Body of pancreas (tissue), 4 donors: ENCODE measurements at places on chromosomes 11 and 22. TPM values are rescaled to one million over a fixed set of nuclear protein-coding genes. Genes with fewer than 3 reads are reported as not detected.

GRCh38 chr11:26243426-26243825 lies 88.5 kb upstream of the ANO3 start:
- no peaks in the 10 kb centered on the region for H3K4me1 ChIP-seq
- H3K36me3 ChIP-seq: no peaks in the 10 kb centered on the region
- H3K27me3 ChIP-seq: no peaks in the 10 kb centered on the region
- no peak for DNase-seq
- no peak overlapping the region for H3K4me3 ChIP-seq
- no peak overlapping the region for H3K27ac ChIP-seq

GRCh38 chr11:128500493-128500892 lies 86.9 kb downstream of the ETS1 start:
- H3K27ac ChIP-seq: no peak overlapping the region
- DNase-seq: no peak
- no peaks in the 10 kb centered on the region for H3K36me3 ChIP-seq
- no peaks in the 10 kb centered on the region for H3K27me3 ChIP-seq
- no peak overlapping the region for H3K4me3 ChIP-seq
- H3K4me1 ChIP-seq: peaks cover 37% of the 10 kb centered on the region

DNA sequence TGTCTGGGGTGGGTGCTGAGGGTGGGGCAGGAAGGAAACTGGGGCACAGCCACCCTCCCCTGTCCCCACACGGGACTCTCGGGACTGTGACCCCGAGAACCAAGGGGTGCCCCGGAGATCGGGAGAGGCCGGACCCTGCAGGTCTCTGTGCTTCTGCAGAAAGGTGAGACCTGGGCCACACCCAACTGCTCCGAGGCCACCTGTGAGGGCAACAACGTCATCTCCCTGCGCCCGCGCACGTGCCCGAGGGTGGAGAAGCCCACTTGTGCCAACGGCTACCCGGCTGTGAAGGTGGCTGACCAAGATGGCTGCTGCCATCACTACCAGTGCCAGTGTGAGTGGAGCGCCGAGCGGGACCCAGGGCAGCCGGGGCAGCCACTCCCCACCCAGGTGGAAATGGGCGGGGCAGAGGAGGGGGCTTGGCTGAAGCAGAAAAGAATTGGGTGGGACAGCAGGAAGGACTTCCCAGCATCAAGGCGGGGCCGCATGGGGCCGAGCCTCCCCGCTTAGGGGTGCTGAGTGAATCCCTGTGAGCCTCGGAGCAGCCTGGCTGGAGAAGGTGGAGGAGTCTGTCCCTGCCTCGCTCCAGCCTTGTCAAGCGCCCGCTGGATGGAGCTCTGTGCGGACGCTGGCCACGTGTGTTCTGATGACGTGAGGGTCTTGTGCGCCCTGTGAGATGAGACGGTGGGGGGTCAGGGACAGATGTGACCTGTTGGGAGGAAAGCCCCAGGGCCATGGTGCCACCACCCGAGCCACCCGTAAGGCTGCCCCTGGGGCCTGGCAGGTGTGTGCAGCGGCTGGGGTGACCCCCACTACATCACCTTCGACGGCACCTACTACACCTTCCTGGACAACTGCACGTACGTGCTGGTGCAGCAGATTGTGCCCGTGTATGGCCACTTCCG lies 29.3 kb upstream of the MUC5B start:
- H3K4me1 ChIP-seq: no peaks in the 10 kb centered on the region
- H3K27ac ChIP-seq: no peak overlapping the region
- H3K4me3 ChIP-seq: no peak overlapping the region
- no peak for DNase-seq

GRCh38 chr11:76701294-76702040 lies 30.9 kb upstream of the LRRC32 start:
- no peaks in the 10 kb centered on the region for H3K36me3 ChIP-seq
- H3K4me3 ChIP-seq: no peak overlapping the region
- no peaks in the 10 kb centered on the region for H3K27me3 ChIP-seq
- no peaks in the 10 kb centered on the region for H3K4me1 ChIP-seq
- no peak for DNase-seq
- H3K27ac ChIP-seq: no peak overlapping the region

DNA sequence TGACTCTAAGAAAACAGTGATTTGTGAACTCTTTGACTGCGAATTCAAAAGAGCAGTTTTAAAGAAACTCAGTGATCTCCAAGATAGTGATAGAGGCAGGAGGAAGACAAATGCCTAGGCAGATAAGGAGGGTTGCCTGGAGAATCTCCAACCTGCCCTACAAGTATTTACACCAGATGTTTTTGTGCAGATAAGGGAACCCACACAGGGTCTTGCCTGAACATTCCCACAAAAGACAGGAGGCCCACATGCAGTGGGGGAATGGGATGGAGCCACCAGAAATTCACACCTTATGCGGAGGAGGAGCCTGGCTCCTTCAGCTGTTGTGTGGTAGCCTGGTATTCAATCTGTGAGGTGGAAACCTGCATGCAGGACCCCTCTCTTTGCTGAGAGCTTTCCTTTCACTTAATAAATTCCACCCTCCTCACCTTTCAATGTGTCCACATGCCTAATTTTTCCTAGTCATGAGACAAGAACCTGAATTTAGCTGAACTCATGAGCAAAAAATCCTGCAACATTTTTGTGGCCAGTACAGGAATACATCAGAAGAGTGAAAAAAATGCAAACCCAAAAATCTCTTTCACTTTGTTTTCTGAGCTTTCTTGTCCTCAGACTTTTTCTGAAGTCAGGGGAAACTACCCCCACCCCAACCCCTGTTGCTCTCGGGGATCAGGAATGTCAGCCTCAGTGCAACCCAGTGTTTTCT lies 8.1 kb upstream of the GLYAT start:
- H3K4me1 ChIP-seq: peaks cover 9% of the 10 kb centered on the region
- H3K36me3 ChIP-seq: no peaks in the 10 kb centered on the region
- no peak overlapping the region for H3K4me3 ChIP-seq
- H3K27ac ChIP-seq: no peak overlapping the region
- no peak for DNase-seq
- no peaks in the 10 kb centered on the region for H3K27me3 ChIP-seq

GRCh38 chr11:124877910-124878758 lies 12.9 kb downstream of the ROBO3 start:
- DNase-seq: no peak
- H3K27ac ChIP-seq: no peak overlapping the region
- peaks cover 27% of the 10 kb centered on the region for H3K4me1 ChIP-seq

GRCh38 chr11:36407356-36407755 lies 102.7 kb downstream of the TRAF6 start:
- no peaks in the 10 kb centered on the region for H3K36me3 ChIP-seq
- H3K27ac ChIP-seq: no peak overlapping the region
- H3K27me3 ChIP-seq: no peaks in the 10 kb centered on the region
- no peak overlapping the region for H3K4me3 ChIP-seq
- no peak for DNase-seq
- no peaks in the 10 kb centered on the region for H3K4me1 ChIP-seq

The TRIM68 gene
- 9.1 TPM for total RNA-seq

The EXT2 gene
- total RNA-seq: 21.4 TPM

The SART1 gene
- total RNA-seq: 27.5 TPM

The C1QTNF5 gene
- total RNA-seq: 28.8 TPM

The RIMBP3C gene
- under 0.01 TPM for total RNA-seq
